ENCODE measurements at places on chromosomes 6 and 20. TPM values are rescaled to one million over a fixed set of nuclear protein-coding genes. Genes with fewer than 3 reads are reported as not detected.

Gene GJA1
- 498 TPM for total RNA-seq

Gene MLN
- not detected for total RNA-seq

Gene CCN6
- total RNA-seq: not detected

Gene POU5F1
- 17.2 TPM for total RNA-seq

Gene CABLES2
- total RNA-seq: 13.8 TPM

Gene RAE1
- 50.2 TPM for total RNA-seq

Gene IL17A
- total RNA-seq: not detected

Gene C20orf144
- total RNA-seq: not detected

Gene LTB
- 0.15 TPM for total RNA-seq

Gene PRSS35
- total RNA-seq: 4.5 TPM

Gene PNLDC1
- total RNA-seq: 0.06 TPM

Gene TBC1D32
- total RNA-seq: 18.9 TPM

- DNase-seq: no peak
Measured at GRCh38 chr6:32932132-32932868, 8.5 kb downstream of the HLA-DMB start.

GRCh38 chr6:92047860-92048259 lies 1371.5 kb downstream of the EPHA7 start:
- peak; percentile 34 for DNase-seq

DNA sequence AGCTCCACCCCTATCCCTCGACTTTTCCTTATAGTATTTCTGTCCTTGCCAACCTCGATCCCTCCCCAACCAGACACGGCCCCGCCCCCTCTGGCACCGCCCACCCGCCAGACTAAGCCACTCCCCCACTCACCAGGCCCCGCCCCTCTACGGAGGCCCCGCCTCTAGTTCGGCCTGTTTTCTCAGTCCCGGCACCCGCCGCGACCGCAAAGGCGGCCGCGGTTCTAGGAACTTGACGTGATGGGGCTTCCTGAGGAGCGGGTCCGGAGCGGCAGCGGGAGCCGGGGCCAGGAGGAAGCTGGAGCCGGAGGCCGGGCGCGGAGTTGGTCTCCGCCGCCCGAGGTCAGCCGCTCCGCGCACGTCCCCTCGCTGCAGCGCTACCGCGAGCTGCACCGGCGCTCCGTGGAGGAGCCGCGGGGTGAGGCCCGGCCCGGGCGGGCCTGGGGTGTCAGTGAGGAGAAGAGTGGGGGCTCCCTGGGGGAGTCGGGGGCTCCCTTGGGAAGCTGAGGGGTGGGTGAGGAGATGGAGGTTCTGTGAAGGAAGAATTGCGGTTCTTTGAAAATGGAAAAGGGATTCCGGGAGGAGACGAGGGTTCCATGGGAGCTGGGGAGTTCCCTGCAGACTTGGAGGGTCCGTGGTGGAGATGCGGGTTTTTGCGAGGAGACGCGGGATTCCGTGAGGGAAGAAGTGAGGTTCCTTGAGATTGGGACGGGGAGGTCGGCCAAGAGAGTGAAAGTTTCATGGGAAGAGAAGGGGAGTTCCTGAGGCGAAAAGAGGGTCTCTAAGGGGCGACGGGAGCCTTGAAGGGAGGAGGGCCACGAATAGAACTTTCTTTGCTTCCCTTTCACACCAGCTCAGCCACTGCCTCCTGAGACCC lies at the start of gene ACSS2:
Gene ACSS2, plus strand, starts transcription at position 207 of the 877 bp plus-strand sequence. Its CDS starts 34 bp downstream, at position 241.
- no peak for DNase-seq

DNA sequence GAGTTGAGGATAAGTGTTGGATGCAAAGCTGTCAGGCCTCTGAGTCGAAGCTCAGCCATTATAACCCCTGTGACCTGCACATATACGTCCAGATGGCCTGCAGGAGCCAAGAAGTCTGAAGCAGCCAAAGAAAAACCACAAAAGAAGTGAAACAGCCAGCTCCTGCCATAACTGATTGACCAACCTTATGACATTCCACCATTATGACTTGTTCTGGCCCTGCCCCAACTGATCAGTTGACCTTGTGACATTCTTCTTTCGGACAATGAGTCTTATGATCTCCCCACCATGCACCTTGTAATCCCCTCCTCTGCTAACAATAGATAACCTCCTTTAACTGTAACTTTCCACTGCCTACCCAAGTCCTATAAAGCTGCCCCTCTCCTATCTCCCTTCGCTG lies 133.7 kb upstream of the AGPAT4 start:
- DNase-seq: peak; percentile 31

DNA sequence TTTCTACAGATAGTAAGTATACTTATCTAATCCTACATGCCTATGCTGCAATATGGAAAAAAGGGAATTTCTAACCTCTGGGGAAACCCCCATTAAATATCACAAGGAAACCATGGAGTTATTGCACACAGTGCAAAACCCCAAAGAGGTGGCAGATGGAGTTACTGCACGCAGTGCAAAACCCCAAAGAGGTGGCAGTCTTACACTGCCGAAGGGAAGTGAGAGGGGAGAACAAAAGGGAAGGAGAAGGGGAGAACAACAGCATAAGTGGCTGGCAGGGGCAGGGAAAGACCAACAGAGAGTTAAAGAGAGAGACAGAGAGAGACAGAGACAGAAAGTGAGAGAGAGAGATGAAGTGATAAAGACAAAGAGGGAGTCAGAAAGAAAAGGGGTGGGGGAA lies 43.8 kb upstream of the EIF2S2 start:
- no peak for DNase-seq

- no peak for DNase-seq
Measured at GRCh38 chr6:3520281-3521230, 63.7 kb upstream of the SLC22A23 start.

DNA sequence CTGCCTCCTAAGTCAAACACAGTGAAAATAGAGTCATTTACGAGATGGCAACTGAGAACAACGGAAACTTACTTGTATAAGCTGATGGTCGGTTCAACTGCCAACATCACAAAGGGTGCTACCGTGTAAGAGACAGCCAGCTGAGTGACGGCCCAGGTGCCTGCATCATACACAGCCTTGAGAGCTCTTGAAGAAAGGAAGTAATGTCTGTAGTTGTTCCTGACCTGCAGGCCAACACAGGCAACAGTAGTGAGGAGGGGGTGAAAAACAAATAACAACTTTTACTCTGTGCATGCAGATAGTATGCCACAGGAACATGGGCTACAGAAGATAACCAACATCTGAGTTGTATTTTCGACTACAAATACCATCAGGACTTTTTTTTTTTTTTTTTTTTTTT lies 102.7 kb downstream of the MBOAT1 start:
- DNase-seq: no peak

- DNase-seq: peak; percentile 90
Measured at GRCh38 chr6:26550250-26550993, 12.3 kb downstream of the HMGN4 start.

DNA sequence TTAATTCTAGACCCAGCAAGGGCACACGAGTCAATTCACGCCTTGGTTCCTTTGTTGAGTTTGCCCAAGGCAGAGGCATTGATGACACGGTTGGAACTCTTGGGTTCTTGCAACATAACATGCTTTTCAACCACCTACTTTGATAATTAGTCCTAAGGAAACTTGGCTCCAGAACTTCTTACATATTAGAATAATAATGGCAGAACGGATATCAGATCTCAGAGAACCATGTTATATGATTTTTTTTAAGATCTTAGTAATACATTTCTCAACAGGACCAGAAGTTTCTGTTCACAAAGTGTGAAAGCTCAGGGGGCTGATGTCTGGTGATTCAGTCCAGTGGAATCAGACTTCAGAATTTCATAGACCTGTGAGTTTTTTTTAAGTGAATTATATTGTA lies 19.2 kb downstream of the SPTLC3 start:
- DNase-seq: no peak

DNA sequence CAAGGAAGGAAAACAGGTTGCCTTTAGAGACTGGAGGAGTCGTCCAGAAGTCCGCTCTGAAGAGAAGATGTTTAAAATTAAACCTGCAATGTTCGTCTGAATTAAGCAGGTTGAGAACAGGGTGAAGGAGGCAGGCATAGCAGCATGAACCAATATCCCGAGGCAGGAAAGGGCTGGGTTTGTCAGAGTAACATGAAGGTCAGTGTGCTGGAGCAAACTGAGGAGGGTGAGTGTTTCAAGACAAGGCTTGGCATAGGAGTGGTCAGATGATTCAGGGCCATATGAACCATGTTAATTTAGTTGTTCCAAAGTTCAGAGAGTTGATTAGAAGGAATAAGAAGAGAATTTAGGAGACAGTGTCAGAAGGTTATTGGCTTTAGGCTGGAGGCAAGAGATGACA lies 93.3 kb downstream of the UTRN start:
- DNase-seq: no peak

- no peak for DNase-seq
Measured at GRCh38 chr6:136895901-136896300, 26.2 kb upstream of the SLC35D3 start.

DNA sequence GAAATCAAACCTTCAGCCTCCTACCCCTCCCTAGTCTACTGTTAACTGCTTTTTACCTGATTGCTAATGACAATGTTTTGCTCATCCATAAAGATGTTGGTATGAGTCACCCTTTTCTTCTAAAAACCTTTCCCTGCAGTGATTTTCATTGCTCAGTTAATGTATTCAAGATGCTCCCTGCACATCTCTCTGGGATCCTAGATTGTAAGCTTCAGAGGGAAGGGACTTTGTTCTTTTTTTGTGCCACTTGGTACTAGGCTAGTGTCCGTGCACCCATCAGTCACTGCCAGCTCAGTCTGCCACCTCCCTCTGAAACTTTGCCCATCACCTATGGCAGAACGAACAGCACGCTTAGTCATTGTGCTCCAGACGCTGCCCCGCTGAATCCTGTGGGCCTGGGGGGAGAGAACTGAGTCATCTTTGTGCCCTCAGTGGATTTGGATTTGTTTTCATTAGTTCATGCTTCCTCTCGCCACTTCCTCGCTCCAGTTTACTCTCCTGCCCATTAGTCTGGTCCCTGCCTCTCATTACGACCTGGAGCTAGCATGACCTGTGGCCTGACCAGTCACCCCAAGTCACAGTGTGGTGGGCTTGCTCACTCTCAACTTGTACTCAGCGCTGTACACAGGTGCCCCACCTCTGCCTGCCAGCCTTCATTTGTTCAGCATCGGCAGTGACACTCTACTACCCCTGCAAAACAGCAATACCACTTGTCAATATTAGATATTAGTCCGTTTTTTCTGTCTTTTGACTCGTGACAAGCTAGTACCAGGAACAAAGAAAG lies 78.0 kb upstream of the TMEM181 start:
- DNase-seq: no peak

DNA sequence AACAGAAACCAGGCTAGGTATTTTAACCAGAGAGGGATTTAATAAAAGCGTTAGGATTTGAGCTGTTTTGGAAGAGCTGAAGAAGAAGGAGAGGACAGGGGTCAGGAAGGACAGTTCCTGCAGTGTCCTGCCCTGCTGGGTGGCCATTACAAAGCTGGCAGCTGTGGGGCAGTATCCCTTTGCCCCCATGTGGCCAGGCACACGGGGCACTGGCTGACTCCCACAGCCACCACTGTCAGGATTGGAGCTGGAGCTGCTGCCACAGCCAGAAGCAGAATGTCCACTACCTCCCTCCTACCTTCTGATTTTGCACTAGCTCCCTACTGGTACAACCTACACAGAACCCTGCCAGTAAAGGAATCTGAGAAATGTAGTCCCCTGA lies 46.5 kb downstream of the SLC22A3 start:
- DNase-seq: peak; percentile 15

DNA sequence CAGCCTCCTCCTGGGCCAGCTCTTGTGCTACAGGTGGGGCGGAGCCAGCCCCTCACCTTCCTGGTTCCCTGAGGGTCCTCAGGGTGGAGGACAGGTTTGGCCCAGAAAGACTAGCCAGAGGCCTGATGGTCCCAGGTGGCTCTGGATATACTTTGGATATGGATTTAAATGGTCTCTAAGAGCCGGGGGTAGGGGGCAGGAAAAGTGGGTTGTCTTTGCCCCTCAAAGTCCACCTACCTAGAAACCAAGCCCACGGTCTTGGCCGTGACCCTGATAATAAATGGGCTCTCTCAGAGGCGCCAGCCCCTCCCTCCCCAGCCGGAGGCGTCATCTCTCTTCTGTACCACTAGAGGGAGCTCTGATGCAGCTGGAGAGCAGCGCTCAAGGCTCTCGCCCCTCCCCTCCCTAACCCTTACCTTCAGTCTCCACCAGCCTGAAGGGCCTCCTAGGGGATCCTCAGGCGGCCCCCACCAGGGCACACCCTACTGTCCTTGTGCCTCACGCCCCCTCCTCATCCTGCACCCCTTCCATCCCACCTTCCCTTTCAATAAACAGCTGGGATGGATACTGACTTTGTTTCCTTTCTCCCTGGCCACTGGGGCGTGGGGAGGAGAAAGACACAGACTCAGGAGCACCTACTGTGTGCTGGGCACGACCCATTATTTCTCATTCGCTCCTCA lies 7.5 kb downstream of the NRSN2 start:
- DNase-seq: peak; percentile 88

- DNase-seq: no peak
Measured at GRCh38 chr20:52941808-52942207, 30.4 kb upstream of the TSHZ2 start.

DNA sequence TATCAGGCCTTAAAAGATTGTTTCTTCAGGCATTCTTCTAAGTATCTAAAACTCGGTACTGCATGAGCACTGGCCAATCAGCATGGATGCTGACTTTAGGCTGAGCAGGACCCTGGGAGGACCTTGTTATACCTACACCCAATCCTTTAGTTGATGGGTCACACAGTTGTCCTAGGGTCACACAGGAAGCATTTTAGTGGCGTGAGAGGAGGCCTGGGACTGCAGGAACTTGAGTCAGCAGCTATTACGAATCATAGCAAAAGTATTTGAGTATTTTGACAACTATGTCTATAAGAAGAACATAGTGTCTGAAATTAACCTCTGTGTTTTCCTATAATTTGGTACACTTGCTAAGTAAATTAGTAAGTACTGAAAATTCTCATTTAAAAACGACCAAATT lies 741.4 kb downstream of the HACE1 start:
- DNase-seq: no peak

DNA sequence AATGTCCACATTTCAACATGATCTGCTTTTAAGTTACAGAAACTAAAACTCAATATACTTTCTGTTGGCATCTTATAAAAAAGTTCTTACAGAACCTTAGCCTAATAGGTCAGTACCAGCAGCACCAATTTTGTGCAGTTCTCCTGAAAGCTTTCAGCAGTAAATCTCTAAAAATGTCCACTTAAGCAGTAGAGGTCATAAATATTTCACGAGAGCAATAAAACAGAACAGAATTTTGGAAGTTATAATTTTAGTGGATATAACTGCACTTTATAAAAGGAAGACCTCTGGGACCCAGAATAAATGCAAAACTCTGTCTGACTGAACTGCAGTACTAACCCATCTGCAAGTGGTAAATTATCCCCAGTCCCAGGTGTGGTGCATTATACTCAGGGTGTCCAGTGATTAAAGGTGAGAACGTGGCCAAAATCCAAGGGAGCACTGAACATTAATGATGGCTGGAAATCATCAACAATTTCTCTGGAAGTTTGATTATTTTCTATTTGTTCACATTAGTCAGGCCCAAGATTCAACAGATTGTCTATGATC lies 172.6 kb upstream of the RSPO3 start:
- no peak for DNase-seq

DNA sequence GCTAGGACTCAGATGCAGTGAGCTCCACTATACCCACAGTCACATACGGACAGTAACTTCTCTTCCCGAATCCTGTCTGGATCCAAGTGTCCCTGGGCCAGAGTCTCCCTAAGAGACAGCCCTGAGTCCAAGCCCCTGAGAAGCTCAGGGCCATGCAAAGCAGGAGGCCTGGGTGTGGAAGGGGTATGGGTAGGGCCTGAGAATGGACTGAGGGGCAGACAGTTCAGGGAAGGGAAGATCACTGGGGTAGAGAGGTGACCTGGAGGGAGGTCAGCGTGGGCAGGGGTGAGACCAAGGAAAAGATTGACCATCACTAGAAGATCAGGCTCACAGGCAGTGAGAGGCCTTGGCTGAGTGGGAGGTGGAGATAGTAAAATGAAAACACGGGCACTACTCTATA lies 8.8 kb downstream of the RPS6KA2 start:
- no peak for DNase-seq

Measured in neural progenitor cell (in vitro differentiated cells).